ENCODE measurements at places on chromosomes 4 and X.
A peak's percentile ranks its signal among the peaks of the same experiment; 100 is the strongest.

GRCh38 chrX:135973025-135973547 is 702 bp downstream of the MMGT1 start:
- DNase-seq = peak; percentile 23

DNA sequence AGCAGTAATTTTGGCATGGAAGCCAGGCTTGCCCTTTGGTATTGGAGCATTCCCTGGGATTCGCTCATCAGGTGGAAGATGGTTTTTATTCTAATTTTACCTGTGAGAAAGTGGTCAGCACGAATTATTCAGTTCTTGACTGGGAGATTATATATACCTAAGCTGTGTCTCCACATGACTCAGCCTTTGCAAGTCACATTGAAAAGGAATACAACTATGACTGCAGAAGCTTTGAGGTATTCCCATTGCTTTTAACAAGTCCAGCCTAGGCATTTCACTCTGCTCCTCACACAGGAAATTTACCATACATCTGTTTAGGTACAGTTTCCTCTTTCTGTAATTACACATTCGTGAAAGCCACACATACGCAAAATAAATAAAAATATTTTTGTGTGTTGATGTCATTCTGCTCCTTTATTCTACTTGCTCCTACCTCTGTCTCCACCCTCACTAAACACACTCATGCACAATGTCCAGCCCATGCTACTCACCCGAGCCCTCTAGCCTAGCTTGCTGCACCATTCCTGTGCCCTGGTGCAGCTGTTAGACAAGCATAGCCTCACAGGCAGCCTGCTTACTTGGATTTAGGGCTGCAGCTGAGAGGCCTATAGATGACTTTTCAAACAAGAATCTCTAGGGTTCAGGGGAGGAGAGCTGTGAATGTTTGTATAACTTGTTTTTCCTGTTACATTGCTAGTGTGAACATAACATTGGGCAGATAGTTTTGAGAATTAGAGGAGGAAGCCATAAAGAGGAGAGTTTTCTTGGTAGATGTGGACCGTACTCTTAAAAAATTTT is 504.4 kb upstream of the FAT1 start:
- no peak for DNase-seq

GRCh38 chrX:71604796-71605568 is 13.3 kb downstream of the CXCR3 start:
- DNase-seq = no peak

DNA sequence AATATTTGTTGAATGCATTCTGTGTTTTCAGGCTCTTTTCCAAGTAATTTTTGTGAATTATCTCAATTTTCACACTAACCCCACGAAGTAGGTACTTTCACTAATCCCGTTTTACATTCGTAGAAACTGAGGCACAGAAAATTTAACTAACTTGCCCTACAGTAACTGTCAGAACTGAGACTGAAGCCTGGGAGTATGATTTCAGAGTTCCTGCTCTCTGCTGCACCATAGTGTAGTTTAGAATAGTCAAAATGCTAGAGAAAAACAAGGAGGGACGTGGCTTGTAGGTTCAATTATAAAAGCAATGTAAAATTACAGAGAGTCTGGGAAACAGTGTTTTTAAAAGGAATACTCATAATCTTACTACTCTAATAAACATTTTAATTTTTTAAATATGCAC is 2.2 kb downstream of the CLCN3 start:
- DNase-seq = no peak

DNA sequence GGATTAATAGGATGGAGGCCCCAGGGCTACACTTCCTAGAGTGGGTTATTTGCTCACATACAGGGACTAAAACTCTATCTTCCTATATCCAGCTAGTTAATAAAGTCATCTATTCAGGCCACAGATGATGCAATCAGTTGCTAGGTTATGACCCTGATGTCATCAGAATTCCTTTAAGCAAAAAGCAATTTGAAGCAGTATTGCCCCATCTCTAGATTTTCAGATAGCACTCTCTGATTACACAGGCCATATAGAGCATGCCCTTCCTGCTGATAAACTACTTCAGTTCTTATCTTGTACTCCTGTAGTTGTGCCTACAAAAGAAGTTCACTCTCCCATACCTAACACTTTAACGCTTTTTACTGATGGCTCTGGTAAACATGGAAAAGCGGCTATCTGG is 84.8 kb downstream of the TMEM144 start:
- DNase-seq = no peak

- no peak for DNase-seq
Measured at GRCh38 chr4:17688011-17688441, 73.6 kb downstream of the MED28 start.

GRCh38 chr4:101174679-101175345 is 172.5 kb downstream of the PPP3CA start:
- DNase-seq = no peak

DNA sequence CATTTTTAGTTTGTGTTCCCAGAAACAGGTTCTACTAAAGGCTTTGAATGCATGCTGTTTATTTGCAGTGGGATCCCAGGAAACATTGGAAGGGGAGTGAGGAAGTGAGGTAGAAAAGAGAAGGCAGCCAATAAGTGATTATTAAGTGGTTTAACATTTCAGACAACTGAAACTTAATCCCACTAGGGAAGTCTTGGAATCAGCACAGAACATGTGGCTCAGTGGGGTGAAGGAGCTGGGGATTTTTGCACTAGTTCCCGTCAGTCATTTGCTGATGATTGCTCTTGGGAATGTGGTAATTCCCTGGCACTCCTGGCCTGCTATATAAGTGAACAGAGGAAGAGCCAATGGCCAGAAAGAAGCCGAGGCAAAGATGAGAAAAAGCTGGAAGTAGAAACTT is 1053.0 kb upstream of the IGFBP7 start:
- DNase-seq = peak; percentile 79

GRCh38 chr4:35591035-35591434 is 653.3 kb downstream of the ARAP2 start:
- no peak for DNase-seq

DNA sequence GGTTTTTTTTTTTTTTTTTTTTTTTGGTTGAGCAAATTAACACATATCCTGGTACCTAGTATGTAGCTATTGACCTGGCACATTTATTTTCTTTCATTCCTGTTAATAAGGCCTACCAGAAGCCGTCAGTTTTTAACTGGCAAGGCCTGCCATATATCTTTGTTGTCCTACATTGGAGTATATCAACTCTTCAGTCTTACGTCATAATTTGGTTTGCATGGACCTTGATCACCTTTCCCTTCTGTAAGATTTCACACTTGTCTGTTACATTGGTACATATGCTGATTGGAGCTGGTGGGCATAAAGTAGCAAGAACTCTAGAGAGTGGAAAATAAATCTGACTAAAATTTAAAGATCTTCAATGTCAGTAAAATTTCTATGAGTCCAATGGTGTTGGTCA is 1658.0 kb downstream of the C4orf33 start:
- DNase-seq = no peak

- DNase-seq = no peak
Measured at GRCh38 chrX:132818638-132819037, 139.8 kb downstream of the HS6ST2 start.

DNA sequence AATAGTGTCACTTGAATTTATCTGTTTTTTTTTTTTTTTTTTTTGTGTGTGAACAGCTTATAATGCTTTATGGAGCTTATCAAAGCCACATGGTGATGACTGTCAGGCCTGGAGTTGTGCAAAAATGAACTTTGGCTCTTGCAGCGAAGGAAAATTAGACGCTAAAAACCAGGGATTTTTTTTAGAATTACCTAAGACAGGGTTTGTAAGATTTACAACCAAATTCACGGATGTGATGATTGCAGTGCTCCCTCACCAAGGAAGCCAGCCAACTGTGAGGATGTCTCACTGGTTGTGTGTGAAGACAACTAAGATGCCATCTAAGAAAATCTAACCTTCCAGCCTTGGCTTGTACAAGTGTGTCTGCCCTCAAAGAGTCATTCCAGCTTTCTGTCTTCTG is 127.1 kb upstream of the SLC4A4 start:
- DNase-seq = no peak

Measured in right hindlimb (tissue), 1 donor.